ENCODE measurements at places on chromosomes 11 and 22.

GRCh38 chr11:125262194-125262829, 97.8 kb downstream of the PKNOX2 start:
- no peak for DNase-seq

- no peak for DNase-seq
These were observed 369.8 kb upstream of the FAT3 start for GRCh38 chr11:91854780-91855179.

- no peak for DNase-seq
These were observed 11.6 kb downstream of the GRIK4 start for GRCh38 chr11:120523196-120523595.

GRCh38 chr11:33691066-33691864, 9.4 kb downstream of the C11orf91 start:
- DNase-seq = no peak

GRCh38 chr11:43723617-43724016, 43.1 kb downstream of the HSD17B12 start:
- no peak for DNase-seq

DNA sequence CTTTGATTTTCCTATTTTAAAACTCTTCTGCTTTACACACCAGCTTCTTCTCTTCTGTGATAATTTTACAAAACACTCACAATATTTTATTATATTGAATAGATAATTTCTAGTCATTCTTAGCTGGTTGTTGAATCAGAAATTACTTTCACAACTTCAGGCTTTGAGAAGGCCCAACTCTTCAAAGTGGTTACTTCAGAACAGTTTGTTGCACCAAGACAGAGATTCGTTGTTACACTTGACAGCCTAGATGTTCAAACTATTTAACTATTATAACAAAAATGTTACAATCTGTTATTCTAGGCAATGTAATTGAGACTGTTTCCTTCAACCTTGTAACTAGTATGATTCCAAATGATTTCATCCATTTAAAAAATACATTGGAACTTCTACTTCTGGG, 333.2 kb upstream of the CHORDC1 start:
- no peak for DNase-seq

GRCh38 chr22:37454857-37455686, 27.8 kb upstream of the ELFN2 start:
- DNase-seq = no peak

DNA sequence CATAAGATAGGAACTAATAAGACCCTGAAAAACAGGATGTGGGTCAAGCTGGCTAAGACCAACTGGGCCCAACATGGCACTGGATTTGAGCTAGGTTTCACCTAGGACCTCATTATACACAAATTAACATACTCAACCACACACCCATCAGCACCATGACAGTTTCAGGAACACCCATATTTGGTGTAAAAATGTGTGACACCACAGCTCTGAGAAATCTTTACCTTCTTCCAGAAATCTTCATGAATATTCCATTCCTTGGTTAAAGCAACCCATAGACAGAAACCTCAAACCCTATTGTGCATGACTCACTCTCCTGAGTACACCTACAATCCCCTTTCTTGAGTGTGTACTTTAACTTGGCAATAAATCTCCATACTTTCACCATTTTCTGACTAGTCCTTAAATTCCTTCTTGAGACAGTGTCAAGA, 378.8 kb downstream of the DYNC2H1 start:
- no peak for DNase-seq

DNA sequence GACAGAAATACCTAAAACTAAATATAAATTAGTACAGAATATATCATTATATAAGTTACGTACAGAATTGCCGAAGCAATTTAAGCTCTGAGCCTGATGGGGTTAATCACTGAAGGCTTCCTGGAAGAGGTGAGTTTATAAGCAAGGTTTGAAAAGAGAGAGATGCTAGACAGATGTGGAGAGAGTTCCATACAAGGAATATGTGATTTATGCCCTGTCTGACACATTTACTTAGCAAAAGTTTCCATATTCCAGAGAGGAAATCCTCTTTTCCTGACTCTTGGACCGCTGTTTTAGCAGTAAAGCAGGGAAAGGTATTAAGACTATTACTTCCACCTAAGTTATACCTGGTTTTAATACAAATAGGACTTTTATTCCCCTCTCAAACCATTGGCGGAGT, 65.1 kb downstream of the DBX1 start:
- no peak for DNase-seq

GRCh38 chr22:22168190-22168940, 76.2 kb upstream of the VPREB1 start:
- DNase-seq = no peak

- DNase-seq = no peak
These were observed 668.8 kb downstream of the DLG2 start for GRCh38 chr11:84958295-84958694.

DNA sequence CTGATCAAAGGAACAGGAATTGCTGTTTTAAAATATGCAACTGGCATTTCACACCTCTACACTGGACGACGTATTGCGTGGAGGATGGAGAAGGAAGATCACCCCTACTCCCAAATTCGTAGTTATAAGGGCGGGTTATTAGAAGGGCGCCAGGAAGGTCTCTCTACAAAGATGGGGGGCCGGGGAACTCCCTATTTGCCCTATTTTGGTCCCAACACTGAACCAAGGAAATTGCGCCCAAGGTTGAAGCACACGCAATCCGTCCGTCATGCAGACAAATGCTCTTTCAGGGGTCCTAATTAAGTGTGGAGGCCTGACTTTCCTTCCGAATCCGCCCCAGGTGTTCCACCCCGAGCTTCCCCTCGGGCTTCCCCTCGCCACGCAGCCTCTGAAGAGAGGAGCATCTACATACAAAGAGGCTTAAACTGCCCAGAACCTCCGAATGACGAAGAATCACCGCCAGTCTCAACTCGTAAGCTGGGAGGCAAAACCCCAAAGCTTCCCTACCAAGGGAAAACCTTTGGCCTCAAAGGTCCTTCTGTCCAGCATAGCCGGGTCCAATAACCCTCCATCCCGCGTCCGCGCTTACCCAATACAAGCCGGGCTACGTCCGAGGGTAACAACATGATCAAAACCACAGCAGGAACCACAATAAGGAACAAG, 396 bp downstream of the NPAT start:
- DNase-seq = no peak

DNA sequence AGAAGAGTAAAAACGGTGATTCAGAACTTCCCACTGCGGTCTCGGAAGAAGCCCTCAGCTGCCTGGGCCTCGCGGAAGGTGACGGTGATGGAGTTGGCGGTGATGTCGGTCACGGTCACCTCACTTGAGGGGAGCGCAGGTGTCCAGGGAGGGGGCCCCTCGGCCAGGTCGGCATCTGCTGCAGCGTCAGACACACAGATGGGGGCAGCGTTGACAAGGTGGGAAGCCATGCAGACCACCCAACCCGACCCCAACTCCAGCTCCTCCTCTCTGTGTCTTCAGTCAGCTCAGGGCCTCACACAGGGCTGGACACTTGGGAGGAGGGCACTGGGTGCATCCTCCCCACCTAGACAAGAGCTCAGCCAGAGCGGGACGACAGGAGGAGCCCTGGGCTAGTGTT, 18.6 kb downstream of the CBX7 start:
- no peak for DNase-seq

GRCh38 chr22:42300259-42301076, 30.0 kb upstream of the TCF20 start:
- DNase-seq = peak; percentile 87

DNA sequence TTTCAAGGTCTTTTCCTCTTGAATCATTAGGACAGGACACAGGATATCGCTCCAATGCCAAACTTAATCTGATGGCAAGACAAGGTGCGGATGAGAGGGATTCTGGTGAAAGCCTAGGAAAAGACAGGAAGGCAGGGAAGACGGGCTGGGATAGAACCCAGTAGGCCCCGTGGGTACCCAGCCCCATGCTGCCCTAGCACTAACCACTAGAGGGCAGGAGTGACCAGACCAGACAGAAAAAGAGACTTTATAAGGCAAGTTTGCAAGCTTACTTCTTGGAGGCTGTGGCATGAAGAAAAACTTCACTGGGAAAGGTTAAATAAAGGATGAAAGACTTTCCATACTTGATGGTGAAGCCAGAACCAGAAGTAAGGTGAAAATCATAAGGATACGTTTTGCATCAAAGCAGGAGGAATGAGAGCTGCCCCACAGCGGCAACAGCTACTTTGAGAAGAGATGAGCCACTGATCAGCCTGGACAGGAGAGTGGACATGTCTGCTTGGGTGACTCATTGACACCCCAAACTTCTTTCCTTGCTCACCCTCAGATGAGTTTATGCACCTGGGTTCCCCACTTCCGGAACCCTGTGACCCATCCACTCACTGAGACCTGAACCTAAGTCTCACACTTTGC, 39.8 kb downstream of the SYN3 start:
- no peak for DNase-seq

DNA sequence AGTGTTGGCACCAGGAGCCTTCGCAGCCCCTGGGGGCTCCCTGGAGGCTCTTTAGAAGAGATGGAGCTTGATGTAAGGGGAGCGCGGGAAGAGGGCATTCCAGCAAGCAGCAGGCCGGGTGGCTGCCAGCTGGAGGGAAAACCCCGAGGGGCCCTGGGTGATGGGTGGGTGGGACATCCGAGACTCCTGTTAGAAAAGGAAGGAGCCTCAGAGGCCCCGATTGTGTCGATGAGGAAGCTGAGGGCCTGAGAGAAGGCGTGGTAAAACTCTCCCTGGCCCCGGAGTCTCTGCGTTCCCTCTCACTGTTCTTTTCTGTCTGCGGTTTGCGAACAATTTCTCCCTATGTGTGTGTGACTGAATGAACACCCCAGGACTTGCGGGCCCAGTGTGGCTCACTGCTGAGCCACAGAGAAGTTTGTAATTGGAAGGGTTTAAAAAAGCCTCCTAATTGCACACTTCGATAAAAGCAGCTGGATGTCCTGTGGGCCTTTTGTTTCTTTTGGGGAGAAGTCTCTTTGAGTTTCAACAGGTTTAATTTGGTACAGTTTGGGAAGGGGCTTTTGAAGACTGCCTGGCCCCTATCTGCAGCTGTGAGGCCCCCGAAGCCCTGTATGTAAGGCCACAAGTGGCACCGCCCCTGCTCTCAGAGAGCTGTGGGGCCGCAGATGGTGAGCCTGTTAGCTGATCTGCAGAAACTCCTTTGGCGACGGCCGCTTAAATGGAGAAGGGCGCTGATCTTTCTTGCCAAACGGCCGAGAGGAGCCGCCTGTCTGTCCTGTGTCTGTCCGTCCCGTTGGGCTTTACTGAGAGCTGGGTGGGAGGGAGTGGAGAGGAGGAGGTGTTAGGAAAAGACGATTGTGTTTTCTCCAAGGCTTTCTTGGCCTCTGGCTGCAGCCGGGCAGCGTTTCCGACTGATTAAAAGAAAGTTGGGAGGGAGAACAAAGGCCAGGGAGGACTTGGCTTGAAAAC, 2.0 kb downstream of the FBLN1 start:
- DNase-seq = peak; percentile 70

- no peak for DNase-seq
These were observed 44.4 kb downstream of the INSC start for GRCh38 chr11:15159085-15159484.

DNA sequence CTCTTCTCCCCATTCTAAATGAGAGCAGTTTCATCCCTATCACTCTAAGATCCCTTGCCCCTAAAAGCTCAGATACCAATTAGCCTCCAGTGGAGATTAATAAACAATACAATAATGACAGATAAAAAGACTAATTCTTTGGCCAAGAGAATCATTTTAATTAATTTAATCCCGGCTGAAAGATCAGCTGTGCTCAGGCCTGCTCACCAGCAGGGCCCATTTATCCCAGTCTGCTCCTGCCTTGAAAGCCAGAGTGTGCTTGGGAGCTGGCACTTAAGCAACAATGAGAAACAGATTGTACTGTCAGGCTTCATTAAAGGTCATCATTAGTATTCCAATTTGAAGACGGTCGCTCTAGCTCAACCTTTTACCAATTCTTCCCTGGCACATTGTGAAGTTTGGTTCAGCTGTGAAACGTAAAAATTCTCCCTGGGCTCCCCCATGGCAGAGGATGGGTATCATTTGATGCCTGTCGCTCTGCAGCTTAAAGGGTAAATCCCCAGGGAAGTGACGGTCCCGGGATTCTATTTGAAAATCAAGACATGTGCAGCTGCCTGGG, 36.1 kb upstream of the HTATIP2 start:
- no peak for DNase-seq

- no peak for DNase-seq
These were observed 682.5 kb upstream of the ARHGAP42 start for GRCh38 chr11:100004541-100004940.

GRCh38 chr11:105162506-105162905, 22.9 kb upstream of the CARD18 start:
- no peak for DNase-seq

- DNase-seq = no peak
These were observed 5.7 kb downstream of the PATE2 start for GRCh38 chr11:125772834-125773505.

- no peak for DNase-seq
These were observed 202.4 kb downstream of the BARX2 start for GRCh38 chr11:129578006-129578405.

DNA sequence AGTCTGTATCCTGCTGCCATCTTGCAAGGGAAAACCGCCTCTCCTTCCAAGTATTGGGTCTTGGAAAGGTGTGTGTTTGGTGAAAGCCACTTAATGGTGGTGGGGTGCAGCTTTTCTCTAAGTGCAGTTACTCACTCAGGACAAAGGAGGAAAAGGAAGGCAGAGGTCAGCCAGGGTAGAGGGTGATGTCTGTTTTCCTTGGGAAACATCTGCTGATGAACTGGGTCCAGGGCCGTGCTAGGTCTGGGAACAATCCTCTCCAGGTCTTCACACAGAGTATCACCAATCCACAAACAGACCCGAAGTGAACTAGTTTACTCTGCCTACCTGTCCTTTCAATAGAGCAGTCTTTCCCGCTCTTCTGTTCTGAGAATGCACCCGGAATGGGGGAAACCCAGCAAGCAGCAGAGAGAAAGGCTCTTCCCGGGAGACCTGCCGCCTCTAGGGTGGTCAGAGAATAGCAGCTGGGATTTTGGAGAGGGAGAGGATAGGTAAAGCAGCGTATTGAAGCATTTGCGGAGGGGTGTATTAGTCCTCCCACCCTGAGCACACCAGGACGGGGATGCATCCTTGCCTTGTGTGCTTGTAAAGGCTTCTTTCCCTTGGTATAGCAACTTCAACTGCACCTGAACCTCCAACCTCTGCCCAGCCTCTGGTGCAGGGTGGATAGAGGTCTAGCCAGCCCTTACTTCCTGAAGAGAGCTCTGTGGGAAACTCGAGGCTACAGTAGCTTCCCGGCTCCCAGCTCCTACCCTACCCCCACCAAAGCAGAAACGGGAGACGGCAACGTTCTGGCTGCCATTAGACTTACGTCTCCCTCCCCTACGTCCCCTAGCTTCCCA, 20.7 kb downstream of the LHFPL7 start:
- DNase-seq = no peak

DNA sequence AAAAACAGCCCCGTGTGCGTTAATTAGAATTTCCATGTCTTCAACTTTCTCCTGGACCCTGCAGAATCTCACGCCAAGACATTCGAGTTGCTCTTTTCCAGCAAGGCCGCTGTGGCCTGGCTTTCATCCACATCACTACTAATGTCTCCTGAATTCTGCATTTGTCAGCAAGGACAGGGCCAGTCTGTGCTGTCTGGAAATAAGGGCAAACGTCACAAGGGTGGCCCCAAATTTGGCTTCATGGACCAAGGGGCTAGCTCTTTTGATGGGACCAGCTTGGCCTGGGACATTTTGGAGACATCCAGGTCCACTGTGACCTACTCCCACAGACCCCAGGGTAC, 33.4 kb downstream of the KCNQ1OT1 start:
- no peak for DNase-seq

Measured in HL-60 (cell line).